Endothelial cell of umbilical vein (primary cell): ENCODE measurements at places on chromosomes 5 and 9.

- peak; percentile 76 for DNase-seq
These were observed 861 bp downstream of the UBQLN1 start for GRCh38 chr9:83706676-83707517.

DNA sequence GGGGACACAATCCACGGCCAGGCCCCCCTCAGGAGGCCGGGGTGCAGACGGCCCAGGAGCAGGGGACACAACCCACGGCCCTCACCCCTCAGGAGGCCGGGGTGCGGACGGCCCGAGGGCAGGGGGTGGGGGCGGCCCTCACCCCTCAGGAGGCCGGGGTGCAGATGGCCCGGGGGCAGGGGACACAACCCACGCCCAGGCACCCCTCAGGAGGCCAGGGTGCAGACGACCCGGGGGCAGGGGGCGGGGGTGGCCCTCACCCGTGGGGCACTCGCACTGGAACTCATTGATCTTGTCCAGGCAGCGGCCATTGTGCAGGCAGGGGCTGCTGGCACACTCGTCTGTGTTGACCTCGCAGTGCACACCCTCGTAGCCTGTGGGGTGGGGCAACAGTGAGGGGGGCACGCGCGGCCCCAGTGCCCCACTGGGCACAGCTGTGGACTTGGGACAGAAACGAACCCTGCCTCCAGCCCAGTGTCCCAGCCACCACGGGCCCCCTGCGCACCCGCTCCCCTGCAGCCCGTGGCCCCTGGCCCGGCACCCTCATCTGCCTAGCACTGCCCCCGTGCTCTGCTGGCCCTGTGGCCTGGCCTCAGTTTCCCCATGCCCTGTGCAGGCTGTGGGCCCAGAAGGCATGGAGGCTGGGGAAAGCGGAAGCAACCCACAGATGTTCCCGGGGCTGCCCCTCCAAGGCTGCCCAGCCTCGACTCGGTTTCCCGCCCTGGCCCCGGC, 28.7 kb downstream of the NOTCH1 start:
- DNase-seq: no peak

- DNase-seq: peak; percentile 43
These were observed 476.4 kb downstream of the KDM4C start for GRCh38 chr9:7234144-7234543.

- no peak for DNase-seq
These were observed 376.7 kb downstream of the DNAH5 start for GRCh38 chr5:13567819-13568218.

DNA sequence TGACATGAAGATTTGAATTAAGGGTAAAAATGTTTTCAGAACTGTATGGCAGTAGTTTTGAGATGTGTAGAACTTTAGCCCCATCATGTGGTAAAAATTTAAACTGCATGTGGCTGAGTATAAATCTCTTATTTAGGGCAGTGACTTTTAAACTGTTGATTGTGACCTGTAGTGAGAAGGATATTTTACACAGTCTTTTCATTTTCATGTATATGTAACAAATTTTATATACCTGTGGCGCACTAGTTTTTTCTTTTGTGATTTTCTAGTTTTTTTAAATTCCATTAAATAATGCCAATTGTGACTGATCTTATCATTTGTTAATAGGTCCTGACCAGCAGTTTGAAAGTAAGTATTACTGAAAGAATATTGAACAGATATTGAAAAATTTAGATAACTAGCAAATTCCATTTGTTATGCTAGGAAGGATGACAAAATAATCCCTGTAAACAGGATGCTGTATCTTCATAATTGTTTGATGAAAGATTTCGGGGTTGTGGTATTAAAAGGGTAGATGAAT, 47.2 kb downstream of the GPBP1 start:
- DNase-seq: peak; percentile 83

DNA sequence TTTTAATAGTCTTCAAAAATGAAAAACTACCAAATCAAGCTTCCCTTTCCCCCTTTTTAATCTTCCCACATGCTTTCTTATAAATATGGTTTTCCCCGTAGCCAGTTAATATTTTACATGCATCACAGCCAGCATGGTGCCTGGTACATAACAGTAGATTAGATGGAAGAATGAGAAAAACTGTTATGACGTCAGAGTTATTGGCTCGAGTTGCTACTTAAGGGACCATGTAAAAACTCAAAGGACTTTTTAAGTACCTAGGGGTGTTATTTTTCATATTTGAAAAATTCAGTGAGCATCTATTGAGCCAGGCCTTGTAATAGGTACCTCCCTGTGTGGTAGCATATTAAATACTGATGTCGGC, 176.4 kb downstream of the SMARCA2 start:
- DNase-seq: no peak

DNA sequence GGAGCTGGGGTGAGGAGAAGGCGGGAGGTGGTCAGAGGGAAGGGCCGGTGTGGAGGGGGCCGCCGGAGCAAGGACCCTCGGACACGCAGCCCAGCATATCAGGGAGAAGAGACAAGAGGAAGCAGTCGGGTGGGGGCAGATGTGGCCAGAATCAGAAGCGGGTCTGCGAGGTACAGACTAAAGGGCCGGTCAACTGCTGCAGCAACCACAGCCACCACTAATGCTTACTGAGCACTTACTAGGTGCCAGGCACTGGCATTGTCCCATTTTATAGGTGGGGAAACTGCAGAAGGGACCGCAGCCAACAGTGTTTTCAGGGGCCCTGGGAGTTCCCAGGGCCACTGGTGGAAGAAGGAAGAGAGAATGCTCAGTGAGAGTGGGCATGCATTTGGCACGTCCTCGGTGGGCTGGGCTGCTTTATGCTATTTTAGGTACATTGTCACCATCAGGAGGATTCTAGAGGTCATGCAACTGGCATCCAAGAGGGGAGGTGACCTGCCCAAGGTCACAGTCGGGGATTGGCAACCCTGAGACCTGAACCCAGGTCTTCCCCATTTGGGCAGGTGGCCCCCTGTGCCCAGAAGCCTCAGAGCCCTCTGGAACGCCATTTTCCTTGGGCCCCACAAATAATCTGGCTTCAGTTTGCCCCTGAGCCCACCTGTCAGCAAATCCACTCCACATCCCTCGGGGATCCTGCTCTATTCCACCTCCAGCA, 53.4 kb downstream of the DUSP1 start:
- DNase-seq: no peak
